ENCODE measurements at places on chromosomes 5 and 9.

GRCh38 chr5:14178671-14179211 is 35.6 kb downstream of the TRIO start:
- DNase-seq = no peak

GRCh38 chr5:33311893-33312292 is 128.9 kb upstream of the TARS1 start:
- no peak for DNase-seq

DNA sequence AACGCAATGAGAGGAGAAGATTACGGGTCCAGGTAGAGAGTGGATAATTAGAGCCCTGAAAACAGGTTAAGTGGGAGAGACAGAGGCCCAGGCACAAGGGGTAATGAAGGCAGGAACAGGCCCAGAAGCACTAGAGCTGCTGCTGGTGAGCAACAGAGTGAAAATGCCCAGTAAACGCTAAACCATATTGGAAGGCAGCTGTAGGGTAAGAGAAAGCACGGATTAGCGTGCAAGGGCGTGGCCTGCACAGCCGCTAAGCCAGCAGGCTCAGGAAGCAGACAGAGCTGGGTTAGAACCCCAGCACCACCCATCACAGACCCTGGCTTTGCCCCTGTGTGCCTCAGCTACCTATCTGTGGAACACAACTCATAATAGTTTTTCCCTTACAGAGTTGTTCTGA is 93.2 kb downstream of the PAX5 start:
- no peak for DNase-seq

DNA sequence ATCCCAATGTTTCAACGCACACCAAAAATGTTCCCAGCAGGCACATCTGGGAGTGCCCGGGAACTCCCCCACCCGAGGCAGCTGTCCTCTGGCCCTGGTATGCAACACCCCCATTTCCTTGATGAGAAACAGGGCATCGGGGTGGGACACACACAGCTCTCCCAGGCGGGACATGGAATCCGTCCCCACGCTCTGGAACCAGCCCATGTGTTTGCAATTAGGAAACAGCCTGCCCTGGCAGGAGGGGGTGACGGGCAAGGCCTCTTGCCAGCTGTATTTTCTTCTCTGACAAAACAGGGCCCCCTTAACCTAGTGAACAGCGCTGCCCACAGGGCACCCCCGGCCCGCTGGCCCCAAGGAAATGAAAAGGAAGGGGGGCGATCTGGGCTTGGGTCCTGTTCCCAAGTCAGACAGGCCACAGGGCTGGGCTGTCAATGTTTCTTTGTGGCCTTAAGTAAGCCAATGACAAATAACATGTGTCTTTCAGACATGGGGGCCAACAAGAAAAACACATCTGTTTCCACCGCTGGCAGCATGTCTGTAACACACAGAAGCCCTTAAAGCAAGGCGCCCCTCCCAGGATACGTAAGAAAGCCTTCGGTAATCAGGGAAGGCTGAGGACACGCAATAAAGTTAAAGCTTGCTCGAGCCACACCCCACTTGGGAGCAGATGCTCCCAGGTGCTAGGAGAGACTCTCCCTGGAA is 125.3 kb downstream of the ROR2 start:
- no peak for DNase-seq

- no peak for DNase-seq
Observed at GRCh38 chr5:125698420-125698819, 724.8 kb upstream of the GRAMD2B start.

DNA sequence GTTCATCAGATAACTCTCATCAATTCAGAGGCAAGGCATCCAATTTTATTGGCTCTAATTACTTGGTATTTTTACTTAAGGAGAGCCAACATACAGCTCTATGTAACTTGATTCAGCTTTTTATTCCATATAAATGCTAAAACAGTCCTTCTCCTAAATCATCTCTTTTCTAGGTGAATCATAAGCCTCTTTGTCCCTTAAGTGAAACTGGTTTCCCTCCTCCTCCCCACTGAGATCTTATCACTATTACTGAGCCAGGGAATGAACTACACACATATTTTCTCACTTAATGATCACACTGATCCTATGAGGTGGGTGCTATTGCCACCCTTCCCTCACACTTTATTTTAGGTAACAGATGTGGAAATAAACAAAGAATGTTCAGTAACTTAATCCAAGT is 1143.8 kb downstream of the MAT2B start:
- no peak for DNase-seq

GRCh38 chr9:109487247-109487646 is 10.9 kb downstream of the PTPN3 start:
- no peak for DNase-seq

DNA sequence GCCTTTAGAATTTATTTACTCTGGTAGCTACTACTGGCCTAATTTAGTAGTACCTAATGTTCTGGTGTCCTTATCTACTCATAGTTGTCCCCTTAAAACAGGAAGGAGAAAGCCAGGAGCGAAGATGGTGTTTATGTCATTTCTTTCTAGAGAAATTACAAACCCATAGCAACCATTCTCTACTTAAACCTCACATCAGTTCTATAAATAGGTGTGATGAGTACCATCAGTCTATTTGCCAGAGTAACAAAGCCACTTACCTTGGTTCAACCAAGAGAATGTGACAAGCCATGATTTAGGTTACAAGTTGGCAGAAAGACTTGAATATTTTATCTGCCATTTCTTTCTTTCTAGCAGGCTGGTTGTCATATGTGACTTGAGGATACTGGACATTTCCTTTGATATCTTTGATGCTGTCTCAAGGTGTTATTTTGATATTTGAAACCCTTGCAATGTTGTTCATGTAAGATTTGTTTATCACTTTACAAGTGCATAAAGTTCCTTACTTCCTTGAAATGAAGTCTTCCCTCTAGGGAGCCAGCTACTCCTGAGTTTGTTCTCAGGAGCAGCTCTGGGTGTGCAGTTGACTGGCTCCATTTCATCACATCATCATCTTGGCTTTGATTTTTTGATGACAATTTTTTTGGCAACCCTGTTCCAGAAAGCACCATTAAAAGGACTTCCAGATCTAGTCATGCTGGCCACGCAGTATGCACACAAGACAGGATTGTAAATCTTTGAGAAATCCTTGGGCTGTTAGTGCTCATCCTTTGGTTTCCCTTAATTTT is 286.8 kb downstream of the ARHGAP26 start:
- DNase-seq = no peak

DNA sequence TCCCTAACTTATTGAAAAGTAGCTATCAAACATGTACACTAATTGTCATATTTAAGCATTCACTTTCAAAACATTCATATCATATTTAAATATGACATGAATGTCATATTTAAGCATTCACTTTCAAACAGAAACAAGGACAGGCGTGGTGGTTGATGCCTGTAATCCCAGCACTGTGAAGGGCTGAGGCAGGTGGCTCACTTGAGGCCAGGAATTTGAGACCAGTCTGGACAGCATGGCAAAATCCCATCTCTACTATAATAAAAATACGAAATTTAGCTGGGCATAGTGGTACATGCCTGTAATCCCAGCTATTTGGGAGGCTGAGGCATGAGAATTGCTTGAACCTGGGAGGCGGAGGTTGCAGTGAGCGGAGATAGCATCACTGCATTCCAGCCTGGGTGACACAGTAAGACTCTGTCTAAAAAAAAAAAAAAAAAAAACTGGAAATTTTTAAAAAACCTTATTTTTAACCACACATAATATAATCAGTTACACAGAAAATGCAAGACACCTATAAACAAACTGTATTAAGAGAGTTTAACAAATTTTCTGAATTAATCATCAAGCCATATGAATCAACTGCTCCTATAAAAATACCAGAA is 88.1 kb downstream of the LPAR1 start:
- no peak for DNase-seq

- DNase-seq = no peak
Observed at GRCh38 chr5:79297661-79298060, 61.7 kb downstream of the JMY start.

Data from CD4-positive, alpha-beta T cell (primary cell).